ENCODE measurements at places on chromosomes 6 and 20. TPM values are rescaled to one million over a fixed set of nuclear protein-coding genes. Genes with fewer than 3 reads are reported as not detected.

The CCDC167 gene
- 28.0 TPM for total RNA-seq

The CDH26 gene
- 0.79 TPM for total RNA-seq

DNA sequence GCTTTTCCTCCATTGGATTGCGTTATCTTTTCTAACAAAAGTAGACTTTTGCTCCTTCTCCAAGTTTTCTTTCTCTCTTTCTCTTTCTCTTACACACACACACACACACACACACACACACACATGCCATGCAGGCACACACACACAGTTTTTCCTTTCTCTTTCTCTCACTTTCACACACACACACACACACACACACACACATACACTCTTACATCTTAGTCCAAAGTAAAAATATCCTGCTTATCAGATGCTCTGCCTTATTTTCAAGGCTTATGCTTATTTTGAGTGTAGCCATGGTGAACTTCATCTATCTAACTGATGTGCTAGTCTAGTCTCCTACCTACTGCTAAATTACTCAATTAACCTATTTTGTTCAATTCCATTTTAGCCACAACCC lies 34.4 kb upstream of the RAB23 start:
- no peaks in the 10 kb centered on the region for H3K36me3 ChIP-seq
- H3K4me1 ChIP-seq, result no peaks in the 10 kb centered on the region
- H3K4me3 ChIP-seq, result no peak overlapping the region

DNA sequence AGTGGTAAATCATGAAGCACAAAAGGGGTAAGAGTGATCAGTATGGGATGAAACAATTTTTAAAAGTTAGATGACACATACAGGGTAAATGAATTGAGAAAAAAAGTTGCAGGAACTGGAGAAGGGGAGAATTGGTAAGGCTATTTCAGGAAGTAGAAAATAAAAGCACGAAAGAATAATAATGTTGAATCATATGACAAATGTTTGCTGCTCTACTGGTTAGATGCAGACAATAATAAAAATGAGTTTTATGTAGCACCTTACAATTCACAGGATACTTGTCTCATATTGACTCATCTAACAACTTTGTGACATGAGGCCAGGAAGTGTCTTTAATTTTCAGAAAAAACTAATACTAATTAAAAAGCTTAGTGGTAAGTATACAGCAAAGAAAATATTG lies 566.5 kb upstream of the MARCKS start:
- no peak overlapping the region for H3K27ac ChIP-seq
- no peaks in the 10 kb centered on the region for H3K27me3 ChIP-seq
- H3K4me3 ChIP-seq, result no peak overlapping the region
- DNase-seq, result no peak
- no peaks in the 10 kb centered on the region for H3K36me3 ChIP-seq

The HLA-G gene
- total RNA-seq, result 2.7 TPM

Measured in H9 (cell line).